ENCODE measurements at places on chromosomes 7 and 10.

DNA sequence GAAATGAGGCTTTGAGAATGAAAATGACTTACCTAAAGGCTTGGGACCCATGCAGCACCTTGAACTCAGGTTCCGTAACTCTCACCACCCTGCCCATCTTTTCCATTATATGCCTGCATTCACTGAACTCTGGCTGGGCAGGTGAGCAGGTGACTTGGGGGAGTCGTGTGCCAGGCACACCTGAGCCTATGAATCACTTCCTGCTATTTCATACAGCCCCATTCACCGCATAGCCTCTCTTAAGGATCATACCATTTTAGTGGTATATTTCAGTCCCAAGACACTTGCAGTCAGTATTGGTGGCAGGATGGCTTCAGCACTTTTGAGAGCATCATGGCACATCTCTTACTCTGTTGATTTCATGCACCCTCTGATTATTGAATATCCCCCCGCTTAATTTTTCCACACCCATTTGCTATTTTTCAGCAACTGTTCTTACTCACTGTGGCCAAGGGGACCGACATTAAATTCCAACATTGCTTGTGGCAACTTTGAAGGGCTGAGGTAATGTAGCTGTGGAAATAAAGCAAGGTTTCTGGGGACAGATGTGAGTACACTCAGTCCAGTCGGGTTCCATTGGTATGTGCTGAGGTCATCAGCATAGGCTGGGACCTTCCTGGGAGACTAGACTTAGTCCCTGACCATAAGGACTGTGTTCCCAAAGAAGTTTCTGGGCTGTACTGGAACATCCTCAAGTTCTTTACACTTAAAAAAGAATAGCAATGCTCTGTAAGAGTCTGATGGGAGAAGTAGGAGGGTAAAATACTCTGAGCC is 39.8 kb upstream of the ZNF438 start:
- ATAC-seq, result no peak

- ATAC-seq, result no peak
Measured at GRCh38 chr7:100946766-100947365, 2.5 kb upstream of the MUC3A start.

DNA sequence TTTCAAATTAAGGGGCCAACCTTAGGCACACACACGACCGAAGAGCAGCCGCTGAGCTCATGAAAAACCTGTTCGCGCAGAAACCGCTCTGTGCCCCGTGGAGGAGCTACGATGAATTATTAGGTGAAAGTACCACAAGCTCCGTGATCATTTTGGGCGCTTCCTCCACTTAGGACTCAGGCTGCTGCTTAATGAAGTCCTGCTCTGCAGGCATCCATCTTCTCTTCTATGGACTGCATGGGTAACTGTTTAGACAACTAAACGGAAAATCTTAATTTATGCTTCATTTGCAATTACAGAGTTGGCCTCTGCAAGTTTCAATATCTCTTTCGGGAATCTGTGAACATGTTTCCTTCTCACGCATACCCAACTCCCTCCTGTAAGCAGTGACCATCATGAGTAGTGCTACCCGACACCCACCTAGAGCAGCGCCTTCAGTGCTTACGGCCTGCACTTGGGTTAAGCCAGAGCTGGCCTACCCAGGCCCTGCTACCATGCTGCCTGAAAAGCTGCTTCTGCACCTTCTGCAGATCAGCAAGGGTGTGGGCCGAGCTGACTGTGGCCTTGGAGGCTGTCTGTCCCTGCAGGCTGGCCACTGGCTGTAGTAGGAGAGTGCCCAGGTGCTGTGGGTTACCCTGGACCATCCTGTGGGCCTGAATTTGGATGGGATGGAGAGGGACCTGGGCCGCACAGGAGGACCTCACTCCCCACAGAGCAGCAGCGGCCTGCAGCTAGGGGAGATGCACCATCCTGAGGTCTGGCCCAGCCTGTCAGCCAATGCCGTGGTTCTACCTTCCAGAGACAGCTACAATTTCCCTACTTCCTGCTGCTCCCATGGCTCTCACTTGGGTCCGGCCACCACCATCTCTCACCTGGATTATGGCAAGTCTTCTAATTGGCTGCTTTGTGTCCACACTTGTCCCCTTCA is 36.0 kb downstream of the GNA12 start:
- ATAC-seq, result peak; percentile 32

GRCh38 chr10:32169556-32169955 is 113.3 kb upstream of the KIF5B start:
- ATAC-seq, result no peak

DNA sequence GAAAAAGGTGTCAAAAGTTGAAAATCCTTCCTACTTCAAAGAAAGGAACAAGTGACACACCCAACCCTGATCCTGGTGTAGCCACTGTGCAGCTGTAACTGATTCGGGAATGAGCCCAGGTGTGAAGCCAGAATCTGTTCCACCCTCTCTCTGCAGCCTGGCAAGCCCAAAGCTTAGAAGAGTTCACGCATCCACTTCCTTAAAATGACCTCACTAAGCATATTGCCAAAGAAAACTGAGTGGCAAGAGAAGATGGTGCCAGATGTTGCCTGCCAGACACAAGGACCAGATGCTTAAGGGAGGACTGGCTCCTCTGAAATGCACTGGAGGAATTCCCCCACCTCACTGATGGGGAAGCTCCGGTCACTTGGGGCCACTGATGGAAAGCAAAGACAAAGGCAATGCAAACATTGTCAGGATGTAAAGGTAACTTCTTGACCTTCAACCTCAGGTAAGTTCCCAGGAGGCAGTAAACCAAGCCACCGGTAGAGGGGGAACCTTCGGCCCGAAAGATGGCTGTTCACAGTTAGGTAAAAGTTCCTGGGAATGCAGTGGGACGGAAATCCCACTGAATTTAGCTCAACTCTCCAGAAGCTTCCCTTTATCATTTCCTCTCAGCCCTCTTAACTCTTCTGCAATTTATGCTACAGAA is 554.9 kb downstream of the KCNMA1 start:
- no peak for ATAC-seq

- ATAC-seq, result no peak
Measured at GRCh38 chr10:88333248-88333630, 249.9 kb downstream of the RNLS start.

- ATAC-seq, result no peak
Measured at GRCh38 chr10:5036511-5036910, 32.9 kb upstream of the AKR1C2 start.

- ATAC-seq, result no peak
Measured at GRCh38 chr7:71633551-71634008, 501.6 kb downstream of the GALNT17 start.

- peak; percentile 61 for ATAC-seq
Measured at GRCh38 chr10:133276435-133277201, at the start of gene ADAM8. ADAM8 (minus strand) TSS chr10:133276868; CDS start chr10:133276817, 51 bp downstream.

- no peak for ATAC-seq
Measured at GRCh38 chr10:129637010-129637409, 170.0 kb downstream of the MGMT start.

DNA sequence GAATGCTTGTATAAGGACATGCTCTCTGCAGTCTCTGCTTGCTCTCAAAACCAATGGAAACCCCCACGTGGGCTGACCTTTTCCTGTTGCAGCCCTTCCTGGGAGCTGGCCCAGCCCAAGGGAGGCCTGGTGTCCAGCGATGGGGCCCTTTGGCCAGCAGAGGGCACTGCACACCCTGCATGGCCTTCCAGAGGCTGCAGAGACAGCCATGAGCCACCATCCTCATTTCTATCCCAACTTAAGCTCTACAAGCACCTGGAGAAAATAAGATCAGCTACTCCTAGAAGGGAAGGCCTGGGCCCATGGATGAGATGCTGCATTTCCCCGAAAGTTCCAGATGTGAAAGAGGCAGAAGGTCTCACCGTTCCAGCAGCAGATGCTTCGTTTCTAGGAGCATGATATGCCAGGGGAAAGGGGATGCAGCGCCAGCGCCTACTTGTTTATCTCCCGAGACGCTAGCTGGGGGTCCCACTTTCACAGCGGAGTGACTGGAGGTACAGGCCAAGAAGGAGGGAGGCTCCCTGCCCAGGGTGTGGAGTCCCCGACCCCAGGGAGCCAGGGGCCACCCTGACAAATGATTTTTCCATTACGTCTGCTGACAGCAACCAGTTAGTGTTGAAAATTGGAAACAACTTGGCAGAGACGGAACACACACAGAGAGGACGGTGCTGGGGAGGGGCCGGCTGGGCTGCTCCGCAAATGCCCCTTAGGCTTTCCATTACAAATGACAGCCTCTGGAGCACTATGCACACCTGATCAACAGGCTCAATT is 106.4 kb downstream of the ZRANB1 start:
- peak; percentile 78 for ATAC-seq

DNA sequence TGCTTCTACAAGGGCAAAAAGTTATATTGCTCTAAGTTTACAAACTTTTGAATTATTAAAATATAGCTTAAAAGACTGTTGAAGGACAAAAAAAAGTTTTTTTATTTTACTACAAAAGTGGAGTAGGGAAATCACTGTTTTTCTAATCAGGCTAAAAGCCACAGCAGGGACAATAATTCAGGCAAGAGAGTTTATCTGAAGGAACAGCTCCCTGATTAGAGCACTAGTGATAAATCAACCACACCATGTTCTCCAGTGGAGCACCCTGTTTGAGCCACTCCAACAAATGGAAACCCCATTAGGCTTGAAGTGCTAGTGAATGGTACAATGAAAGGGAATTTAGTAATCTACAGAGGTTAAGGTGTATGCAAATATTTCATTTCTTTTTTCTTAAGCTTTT is 357.1 kb downstream of the SEMA3D start:
- no peak for ATAC-seq

DNA sequence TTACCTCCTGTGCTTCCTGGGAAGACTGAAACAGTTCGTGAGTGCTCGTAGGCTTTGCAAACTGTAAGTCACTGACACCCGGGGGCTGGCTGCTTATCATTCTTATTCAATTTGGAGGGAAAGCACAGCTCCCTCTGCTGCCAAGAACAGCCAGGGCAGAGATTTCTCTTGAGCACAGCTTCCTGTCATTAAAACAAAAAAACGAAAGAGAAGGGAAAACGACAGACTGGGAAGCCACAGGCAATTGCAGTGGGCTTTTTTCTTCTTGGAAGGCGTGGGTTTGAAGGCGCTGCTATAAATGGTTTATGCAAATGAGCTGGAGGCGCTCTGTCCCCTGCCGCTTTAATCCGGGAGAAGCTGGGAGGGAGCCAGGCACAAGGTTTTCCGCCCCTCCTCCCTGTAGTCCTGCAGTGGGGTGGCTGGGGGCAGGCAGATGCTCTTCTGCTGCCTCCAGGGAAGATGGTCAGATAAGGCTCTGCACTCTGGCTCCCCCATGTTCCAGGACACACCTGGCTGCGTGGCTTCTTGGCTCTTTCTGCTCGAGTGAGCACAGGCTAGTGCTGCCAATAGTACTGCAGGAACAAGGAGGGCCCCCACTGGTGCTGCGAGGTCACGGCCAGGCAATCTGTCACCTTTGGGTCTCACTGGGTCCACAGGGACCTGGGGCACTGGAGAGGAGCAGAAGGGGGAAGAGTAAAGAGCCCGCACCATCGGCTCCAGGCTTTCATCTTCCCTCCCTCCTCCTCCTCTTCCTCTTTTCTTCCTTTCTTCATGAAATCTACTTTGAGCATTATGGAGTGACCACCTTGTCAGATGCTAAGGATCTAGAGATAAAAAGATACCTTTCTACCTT is 49.5 kb downstream of the NEURL1 start:
- peak; percentile 58 for ATAC-seq

GRCh38 chr7:122577449-122578003 is 121.4 kb downstream of the RNF133 start:
- no peak for ATAC-seq

DNA sequence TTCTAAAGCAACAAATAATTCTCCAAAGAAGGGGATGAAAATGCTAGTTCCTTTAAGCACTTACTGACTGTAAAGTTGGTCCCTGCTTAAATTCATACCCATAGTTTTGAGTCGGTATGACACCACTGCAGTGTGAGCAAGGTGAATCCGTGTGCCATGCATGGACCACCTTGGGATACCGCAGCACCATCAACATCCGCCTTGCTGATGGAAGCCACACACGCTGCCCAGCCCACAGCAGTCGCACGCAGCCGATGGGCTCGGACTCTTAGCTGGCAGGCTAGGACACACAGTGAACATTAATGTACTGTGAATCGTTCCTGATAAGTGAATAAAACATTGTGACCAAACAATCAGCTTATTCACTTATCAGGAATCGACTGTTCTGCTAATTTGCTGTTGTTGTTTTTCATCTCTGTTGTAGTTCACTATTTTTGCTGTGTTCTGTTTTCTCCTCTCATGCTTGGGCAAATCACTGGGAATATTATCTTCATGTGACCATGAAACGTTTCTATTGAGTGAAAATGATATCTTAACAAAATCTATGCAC is 275.5 kb downstream of the USP6NL start:
- no peak for ATAC-seq

- no peak for ATAC-seq
Measured at GRCh38 chr10:35852721-35853120, 210.6 kb upstream of the FZD8 start.

- ATAC-seq, result peak; percentile 84
Measured at GRCh38 chr10:97713826-97714400, 383 bp downstream of the MARVELD1 start.

- no peak for ATAC-seq
Measured at GRCh38 chr7:39703144-39703543, 79.8 kb downstream of the RALA start.

All from activated T-helper 17 cell treated with anti-CD3 and anti-CD28 coated beads, Interleukin-2, amount 50 U/mL, for 72 hours (primary cell).